Fibroblast of mammary gland (primary cell): ENCODE measurements at places on chromosomes 5 and 9.

DNA sequence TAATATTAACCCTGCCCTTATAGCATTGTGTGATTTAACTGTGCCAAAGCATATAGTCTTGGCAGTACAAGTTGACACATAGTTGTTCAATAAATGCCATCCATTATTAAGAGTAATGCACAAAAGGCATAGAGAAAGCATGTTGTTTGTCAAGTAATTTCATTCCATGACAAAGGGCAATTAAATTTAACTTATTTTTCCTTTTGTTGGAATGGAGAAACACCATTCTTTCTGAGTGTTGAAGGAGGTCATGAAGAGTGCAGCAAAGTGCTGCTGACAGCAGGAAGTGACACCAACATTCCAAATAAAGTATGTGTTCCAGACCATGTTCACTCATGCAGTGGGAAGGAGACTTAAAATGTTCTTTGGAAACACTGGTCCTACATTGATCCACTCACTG lies 29.1 kb downstream of the ANKDD1B start:
- DNase-seq = peak; percentile 76

DNA sequence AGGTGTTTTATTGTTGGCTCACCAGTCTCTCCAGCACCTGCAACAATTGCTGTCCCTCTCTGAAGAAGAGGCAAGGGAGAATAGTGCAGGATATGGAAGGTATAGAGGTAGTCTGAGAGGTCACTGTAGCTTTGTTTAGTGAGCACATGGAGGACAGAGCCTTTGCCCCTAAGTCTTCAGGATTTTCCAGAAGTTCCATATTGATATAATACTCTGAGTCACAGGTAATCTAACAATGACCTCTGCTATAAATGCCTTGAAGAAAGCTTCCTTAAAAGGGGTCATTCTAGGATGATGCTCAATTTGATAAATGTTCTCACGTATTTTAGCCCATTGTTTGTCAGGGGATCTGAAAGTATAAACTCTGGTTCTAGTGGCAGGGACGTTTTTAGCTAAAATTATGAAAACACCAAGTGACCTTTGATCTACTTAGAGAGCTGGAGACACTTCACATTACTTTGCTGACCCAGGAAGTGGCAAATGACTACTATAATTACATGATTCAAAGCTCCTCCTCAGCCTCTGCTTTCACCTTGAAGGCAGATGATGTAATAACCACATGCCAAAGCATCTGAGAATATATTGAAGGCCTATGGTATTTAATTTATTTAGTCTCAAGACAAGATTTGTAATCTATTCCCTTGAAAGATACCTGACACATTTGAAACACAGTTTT lies 366.9 kb upstream of the NUDT12 start:
- peak; percentile 1 for DNase-seq

DNA sequence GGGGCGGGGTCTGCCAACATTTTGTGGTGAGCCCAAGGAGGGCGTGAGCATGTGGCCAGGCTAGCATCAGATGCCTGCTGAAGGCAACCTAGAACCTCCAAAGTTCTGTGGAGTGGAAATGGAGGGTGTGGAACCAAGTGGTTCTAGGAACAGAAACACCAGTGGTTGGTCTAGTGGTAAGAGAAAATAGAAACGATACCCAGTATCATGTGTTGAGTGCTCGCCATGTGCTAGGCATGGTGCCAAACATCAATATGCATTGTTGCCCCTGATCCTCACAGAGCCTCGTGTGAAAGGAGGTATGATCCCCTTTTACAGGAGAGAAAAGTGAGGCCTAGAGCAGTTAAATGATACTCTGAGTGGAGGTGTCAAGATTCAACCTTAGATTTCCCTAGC lies 31.5 kb upstream of the MVB12B start:
- no peak for DNase-seq

DNA sequence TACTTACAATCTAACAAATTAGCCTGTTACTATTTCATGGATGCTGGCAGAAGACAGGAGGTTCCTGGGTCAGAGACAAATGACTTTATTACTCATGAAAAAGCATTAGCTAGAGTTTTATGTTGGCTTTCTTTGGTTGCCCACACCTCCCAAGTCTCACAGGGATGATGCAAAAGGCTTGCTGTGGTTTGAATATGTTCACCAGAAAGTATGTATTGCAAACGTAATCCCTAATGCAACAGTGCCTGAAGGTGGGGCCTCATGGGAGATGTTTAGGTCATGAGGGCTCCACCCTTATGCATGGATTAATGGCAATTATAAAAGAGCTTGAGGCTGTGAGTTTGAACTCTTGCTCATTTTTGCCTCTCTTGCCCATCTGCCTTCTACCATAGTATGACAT lies 28.5 kb downstream of the DPYSL3 start:
- DNase-seq = peak; percentile 94

DNA sequence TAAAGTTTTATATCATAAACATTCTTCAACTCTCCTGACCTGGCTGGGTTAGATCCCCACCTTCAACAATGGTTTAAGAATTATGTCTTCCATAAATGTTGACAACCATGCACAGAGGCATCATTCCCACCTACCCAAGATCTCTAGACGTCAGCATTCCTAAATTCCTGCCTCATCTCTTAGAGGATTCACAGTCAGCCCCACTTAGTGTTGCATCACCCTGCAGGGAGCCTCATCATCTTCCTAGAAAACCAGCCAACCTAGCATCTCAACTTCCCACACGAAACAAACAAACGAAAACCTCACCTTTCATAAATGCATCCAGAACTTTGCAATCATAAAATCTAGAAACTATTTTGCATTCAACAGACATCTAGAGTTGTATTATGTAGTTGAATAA lies 816.1 kb upstream of the C9orf72 start:
- DNase-seq = no peak
